Activated CD4-positive, alpha-beta T cell treated with anti-CD3 and anti-CD28 coated beads, Interleukin-2, amount 50 U/mL, for 1 hour (primary cell): ENCODE measurements at places on chromosomes 5 and 9.
A peak's percentile ranks its signal among the peaks of the same experiment; 100 is the strongest.

DNA sequence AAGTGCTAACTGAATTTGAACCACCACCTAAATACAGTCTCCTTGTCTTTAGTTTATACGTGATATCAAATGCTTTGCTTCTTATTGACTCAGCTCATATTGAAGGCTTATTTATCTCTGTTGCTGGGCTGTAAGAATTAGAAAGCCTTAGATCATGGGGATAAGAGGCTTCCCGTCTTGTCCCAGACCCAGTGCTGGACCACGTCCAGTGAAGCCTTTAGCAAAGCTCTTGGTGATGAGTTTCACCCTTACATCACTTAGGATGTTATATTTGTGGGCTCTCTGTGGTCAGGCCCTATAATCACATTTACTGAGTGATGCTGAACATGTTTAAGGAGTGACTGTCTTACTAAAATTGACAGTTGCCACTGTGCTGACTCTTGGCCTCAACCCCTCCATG is 11.2 kb downstream of the FAM240B start:
- no peak for DNase-seq

DNA sequence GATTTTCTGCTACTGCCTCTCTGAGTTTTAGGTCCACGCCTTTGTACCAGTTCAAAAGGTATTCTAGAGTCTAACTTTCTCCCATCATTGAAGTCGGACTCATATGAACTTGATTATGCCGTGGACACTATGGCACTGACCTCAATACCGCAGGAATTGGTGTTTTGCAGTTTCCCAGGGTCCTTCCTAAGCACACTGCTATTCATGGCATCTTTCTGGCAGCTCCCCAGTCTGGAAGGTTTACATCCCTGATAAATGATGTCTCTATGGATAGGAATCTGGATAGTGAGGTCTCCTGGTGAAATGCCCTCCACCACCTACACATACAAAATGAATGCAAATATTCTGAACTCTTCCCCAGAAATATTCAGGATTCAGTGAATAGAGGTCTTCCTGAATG is 422.2 kb downstream of the CTNND2 start:
- DNase-seq: no peak

- DNase-seq: no peak
These were observed 602.1 kb downstream of the TAF11L14 start for GRCh38 chr5:18236386-18236785.

DNA sequence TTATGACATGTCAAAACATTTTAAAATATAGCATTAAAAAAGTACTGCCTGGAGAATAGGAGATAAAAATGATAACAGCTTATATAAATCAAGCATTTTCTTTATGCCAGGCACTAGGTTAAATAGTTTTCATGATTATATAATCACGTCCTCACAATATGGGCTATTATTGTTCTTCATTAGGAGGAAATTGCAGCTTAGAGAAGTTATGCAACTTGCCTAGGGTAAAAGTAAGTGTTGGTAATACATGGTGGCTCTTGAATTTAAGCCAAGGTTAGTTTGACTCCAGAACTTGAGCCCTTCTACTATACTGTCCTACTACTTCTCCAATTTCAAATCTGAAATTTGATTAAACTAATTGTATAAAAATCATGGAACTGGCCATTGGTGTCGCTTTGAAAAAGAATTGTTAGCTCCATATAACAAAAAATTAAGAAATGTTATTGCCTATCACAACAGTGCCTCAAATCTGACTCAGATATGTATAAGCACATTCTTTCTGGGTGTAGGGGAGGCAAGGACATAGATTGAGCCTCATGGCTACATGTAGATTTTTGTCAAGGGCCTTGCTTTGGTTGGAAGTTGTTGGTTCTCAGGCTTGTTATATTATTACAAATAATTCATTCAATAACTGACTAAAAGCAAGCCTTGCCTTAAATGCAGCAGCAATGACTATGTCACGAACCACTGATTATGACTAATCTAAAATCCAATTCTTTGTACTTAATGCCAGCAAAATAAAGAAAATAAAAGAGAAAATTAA is 223.5 kb upstream of the DAB2 start:
- no peak for DNase-seq

DNA sequence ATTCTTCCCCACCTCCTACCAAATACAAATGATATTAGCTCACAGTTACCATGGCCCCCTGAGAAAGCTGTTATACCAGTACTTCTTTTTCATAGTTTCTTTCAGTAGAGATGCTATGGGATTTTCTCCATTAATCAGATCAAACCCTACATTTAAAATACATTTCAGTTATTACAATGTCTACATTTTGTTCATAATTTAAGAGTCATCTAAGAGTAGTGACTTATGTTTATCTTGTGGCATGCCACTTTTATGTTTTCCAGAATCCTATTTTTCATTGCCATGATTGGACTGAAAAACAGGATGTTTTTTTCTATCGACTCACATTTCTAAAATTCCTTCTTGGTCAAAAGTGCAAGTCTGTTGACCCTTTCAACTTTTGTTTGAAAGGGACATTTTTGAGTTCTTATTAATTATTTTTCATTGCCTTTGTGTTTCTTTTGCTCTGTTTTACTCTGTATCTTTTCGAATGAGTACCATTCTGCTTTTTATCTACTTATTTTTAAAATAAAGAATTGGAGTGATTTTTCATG is 77.4 kb upstream of the ANXA1 start:
- no peak for DNase-seq

DNA sequence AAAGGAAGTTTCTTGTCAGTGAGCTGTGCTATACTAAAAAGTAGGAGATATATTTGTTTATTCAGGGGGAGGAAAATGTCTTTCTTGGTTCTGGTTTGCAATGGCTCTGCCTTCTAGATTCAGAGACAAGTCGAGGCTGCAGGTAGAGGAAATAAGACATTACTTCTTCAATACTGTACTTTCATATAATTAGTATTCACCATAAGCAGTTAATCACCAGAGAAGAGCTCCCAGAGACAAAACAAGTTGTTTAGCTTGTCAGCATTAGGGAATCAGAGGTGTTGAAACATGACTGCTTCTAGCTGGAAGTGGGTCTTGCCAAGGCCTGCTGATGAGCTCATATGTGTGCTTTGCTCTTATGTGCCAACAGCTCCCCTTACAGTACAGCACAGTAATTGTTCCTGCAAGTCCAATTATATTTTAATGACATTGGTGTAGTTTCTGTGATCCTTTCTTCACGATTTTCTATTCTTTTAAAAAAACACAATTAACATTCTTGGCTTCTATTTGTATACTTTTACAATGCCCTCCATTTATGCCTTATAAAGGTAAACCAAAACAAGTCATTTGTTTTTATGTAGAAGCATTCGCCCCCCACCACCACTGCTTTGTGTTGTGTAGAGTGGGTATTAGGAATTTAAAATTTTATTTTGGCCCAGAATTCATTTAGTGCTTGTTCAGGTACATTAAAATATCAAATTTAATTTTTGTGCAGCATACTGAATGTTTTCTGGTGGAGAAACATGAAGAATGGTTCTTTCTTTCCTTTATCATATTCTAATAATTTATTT is 112.2 kb downstream of the RPS23 start:
- DNase-seq: peak; percentile 20

DNA sequence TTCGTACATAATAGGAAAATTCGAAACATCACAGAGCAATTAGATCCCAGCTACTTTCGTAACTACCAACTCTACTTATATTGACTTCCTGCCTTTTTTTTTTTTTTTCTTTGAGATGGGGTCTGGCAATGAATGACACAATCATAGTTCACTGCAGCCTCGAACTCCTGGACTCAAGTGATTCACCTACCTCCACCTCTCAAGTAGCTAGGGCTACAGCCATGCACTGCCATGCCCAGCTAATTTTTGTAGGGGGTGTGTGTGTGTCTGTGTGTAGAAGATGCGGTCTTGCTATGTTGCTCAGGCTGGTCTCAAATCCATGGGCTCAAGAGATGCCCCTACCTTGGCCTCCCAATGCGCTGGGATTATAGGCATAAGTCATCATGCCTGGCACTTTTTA is 5.8 kb upstream of the PAIP2 start:
- no peak for DNase-seq

- no peak for DNase-seq
These were observed 166.2 kb downstream of the DEPDC1B start for GRCh38 chr5:60533789-60534188.

GRCh38 chr9:68546596-68547390 is 6.1 kb upstream of the TMEM252 start:
- DNase-seq: no peak

GRCh38 chr5:76389513-76390154 is 13.5 kb upstream of the IQGAP2 start:
- no peak for DNase-seq

GRCh38 chr5:170070556-170071412 is 34.9 kb upstream of the FOXI1 start:
- DNase-seq: peak; percentile 2

GRCh38 chr5:22473886-22474285 is 379.3 kb downstream of the CDH12 start:
- DNase-seq: no peak

- no peak for DNase-seq
These were observed at the start of gene ARSI for GRCh38 chr5:150302301-150303069. Gene ARSI (minus strand): TSS chr5:150302905. CDS start chr5:150302373, 532 bp downstream.

GRCh38 chr9:109341561-109341960 is 20.7 kb upstream of the EPB41L4B start:
- DNase-seq: no peak

GRCh38 chr5:13328316-13328715 is 616.2 kb downstream of the DNAH5 start:
- DNase-seq: no peak

DNA sequence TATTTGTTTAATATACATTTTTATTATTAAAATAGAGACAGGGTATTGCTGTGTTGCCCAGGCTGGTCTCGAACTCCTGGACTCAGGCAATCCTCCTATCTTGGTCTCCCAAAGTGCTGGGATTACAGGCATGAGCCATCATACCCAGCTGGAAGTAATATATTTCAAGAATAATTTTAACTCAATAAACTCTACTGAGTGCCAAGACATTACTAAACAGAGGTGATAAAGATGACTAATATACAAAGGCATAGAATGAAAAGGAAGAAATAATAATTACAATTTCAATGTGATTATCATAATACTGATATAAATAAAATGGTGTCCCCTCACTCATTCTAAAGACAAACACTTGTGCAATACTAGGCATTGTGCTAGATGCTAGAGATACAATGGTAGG is 13.9 kb downstream of the GOLPH3 start:
- no peak for DNase-seq

DNA sequence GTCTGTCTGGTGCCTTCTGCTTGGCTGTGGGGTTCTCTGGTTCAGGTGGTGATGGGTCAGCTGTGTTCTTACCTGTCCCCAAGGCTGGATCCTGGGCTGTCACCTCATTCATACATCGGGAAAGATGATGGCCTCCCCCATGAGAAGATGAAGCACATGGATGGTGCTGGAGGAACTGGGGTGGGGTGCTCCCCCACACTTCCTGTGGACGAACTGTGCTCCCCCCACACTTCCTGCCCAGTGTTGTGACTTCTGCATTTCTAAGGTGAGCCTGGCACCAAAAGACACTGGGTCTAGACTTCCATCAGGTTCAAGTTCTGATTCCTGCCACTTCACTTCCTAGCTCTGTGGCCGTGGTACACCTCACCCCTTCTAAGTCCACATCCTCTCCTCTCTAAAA is 4.3 kb upstream of the SURF6 start:
- no peak for DNase-seq

DNA sequence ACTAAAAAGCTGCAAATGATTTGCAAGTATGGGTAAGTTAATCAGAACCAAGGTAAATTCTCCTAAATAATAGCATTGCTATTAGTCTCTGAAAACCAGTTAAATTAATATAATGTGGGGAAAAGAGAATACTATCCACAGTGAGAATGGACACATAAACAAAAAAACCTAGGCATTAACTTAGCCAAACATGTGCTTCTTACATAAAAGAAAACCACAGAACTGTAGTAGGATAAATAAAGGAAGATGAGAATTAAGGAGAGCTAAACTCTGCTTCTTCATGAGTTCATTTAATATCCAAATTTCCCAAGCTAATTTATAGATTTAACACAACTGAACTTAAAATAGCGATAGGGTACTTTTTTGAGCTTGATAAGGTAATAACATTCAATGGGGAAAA is 31.8 kb downstream of the ABCA1 start:
- no peak for DNase-seq

GRCh38 chr9:123616707-123617106 is 260.7 kb downstream of the CRB2 start:
- no peak for DNase-seq

DNA sequence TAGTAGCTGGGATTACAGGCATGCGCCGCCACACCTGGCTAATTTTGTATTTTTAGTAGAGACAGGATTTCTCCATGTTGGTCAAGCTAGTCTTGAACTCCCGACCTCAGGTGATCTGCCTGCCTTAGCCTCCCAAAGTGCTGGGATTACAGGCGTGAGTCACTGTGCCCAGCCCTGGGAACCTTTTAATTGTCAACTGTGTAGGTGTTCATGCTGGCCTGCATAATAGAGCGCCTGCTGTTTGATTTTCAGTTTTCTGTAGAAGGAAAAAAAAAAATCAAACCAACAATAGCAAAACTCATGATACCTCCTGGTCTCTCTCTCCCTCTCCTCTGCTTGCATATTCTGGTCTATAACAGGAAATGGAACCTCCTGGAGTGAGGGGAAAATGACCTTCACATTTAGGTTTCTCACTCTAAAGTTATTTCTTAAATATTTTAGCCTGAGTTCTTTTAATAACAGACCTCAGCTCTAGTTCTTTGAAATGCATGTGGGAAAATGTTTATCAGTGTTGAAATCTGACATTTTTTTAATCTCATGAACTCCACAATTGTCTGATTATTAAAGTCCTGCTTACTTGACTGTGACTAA is 51.7 kb downstream of the EXOSC2 start:
- no peak for DNase-seq

DNA sequence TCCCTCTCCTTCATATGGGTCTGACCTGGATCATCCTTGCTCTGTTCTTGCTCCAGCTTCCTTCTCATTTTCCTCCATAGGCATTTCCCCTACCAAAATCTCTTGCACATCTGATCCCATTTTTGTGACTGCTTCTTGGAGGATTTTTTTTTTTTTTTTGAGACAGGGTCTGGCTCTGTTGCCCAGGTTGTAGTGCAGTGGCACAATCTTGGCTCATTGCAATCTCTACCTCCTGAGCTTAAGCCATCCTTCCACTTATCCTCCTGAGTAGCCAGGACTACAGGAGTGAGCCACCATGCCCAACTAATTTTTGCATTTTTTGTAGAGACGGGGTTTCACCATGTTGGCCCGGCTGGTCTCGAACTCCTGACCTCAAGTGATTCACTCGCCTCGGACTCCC is 10.5 kb upstream of the JMY start:
- DNase-seq: no peak

GRCh38 chr9:117405950-117406705 is 8.7 kb downstream of the ASTN2 start:
- no peak for DNase-seq

- DNase-seq: no peak
These were observed 76.3 kb upstream of the PCA3 start for GRCh38 chr9:76687861-76688391.

DNA sequence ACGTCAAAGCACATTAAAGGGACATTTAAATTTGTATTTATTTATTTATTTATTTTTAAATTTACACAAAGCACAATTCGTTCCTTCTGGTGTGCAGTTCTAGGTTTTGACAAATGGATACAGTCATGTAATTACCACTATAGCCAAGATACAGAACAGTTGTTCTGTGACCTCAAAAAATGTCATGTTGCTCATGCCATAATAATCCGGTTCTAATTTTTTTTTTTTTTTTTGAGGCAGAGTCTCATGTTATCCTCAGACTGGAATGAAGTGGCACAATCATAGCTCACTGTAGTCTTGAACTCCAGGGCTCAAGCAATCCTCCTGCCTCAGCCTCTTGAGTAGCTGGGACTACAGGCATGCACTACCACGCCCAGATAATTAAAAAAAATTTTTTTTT is 7.8 kb downstream of the IGFBPL1 start:
- no peak for DNase-seq
